ENCODE measurements at places on chromosomes 6 and 20. TPM values are rescaled to one million over a fixed set of nuclear protein-coding genes. Genes with fewer than 3 reads are reported as not detected.

Gene BTNL2
- polyA plus RNA-seq, result 0.42 TPM

Gene TP53RK
- 12.2 TPM for polyA plus RNA-seq

Gene CEP85L
- polyA plus RNA-seq, result 25.3 TPM

Gene GHRH
- polyA plus RNA-seq, result not detected

Gene CTAGE9
- not detected for polyA plus RNA-seq

DNA sequence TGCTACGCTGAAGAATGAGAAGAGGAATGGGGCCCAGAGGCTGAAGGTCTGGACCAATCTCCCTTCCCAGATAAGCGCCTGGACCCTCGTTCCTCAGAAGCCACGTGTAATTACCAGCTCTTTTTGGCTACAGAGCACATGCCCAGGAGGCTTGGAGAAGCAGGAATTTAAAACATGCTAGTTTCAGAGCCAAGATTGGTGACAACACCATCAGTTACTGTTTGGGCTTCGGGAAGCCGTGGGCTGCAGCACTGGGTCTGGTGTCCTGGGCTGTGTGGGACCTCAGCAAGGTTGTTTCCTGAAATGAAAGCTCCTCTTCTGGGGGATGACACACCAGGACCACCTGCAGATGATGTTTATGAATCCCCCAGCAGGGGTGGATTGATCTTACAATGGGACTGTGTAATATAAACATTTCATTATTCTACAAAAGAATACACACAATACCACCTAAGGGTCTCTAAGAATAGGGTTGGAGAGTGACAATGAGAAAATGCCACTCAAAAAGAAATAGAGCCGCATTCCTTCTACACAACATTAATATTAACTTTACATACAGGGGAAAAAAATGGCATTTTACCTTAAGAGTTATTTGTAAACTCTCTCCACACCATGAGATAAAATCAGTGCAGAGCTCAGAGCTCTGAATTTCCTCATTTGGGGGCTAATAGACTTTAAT, 207.8 kb upstream of the FOXQ1 start:
- DNase-seq, result no peak

DNA sequence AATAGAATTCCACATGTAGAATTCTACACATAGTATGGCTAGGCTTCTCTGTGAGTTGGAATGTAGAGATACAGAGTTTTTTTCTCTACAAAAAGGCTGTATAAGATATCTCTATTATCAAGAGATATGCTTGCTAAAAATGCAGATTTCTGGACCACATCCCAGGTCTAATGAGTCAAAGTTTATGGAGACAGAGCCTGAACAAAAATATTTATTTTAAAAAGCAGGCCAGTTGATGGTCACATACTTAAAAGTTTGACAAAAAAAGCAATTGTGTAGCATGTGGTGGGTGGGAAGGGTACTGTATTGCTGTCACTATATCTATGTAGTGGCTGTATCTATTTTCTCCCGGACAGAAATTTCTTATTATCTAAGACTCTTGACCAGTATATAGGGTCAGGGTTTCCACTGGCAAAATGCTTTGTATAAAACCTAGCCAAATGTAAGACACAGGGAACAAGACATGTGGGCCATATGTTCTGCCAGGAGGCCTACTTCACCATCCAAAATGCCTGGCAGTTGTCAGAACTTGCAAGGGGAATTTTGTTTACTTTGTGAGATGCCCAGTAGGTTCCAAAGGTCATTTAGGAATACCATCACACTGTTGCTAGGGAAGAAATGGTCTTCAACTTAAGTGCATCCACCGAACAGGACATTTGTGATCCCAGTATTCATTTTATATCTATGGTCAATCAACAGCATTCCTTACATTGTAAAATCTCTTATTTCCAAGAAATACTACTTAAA, 60.6 kb downstream of the SHPRH start:
- DNase-seq, result no peak

- peak; percentile 87 for DNase-seq
These were observed 227.6 kb downstream of the ALDH8A1 start for GRCh38 chr6:134722200-134722870.

GRCh38 chr20:23084845-23085365, 1.2 kb downstream of the CD93 start:
- no peak for DNase-seq

Measured in muscle of back (tissue), 13 donors.